ENCODE measurements at places on chromosomes 12 and 14.

GRCh38 chr12:105705765-105706164 lies 375.3 kb downstream of the C12orf75 start:
- DNase-seq = peak; percentile 69

GRCh38 chr12:97097734-97098133 lies 190.7 kb downstream of the NEDD1 start:
- DNase-seq = no peak

DNA sequence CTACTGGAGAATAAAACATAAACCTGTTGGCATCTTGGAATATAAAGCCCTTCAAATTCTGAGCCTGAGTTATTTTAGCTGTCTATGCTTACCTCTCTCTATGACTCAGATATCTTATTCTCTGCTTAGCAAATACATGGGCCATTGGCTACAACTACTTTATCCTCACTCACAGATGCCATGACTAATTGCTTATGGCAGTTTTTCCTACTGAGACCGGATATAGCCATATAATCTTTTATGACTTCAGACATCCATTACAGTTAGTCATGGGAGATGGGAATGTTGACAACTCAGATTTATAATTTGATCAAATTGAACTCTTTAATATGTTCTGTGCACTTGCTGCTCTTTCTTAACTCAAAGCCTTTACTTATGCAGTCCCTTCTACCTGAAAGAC lies 502.4 kb upstream of the ATP2B1 start:
- peak; percentile 67 for DNase-seq

DNA sequence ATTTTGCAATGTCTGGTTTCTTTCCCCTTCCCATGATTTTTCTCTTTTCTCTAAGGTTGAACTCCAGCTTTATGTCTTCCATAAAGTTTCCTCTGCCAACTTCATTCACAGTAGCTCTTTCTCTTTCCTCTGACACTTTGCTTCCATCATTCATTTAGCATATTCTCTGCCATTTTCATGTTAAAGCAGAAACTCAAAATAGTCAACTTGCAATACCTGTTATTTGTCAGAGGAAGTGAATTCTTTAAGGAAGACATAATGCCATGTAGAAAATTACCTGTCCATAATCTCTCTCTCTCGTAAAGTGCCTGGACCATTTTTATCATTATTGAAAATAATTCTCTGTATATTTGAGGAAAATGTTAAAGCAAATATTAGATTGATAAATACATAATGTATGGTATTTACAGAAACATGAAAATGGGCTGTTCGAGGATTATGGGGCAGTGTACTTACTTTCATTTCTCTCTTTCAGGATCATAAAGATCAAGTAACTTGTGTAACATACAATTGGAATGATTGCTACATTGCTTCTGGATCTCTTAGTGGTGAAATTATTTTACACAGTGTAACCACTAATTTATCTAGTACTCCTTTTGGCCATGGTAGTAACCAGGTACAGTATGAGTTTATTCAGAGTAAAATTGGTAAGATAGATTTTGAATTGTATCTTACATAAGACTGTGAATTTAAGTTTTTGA lies 12.6 kb downstream of the NEDD1 start:
- no peak for DNase-seq

DNA sequence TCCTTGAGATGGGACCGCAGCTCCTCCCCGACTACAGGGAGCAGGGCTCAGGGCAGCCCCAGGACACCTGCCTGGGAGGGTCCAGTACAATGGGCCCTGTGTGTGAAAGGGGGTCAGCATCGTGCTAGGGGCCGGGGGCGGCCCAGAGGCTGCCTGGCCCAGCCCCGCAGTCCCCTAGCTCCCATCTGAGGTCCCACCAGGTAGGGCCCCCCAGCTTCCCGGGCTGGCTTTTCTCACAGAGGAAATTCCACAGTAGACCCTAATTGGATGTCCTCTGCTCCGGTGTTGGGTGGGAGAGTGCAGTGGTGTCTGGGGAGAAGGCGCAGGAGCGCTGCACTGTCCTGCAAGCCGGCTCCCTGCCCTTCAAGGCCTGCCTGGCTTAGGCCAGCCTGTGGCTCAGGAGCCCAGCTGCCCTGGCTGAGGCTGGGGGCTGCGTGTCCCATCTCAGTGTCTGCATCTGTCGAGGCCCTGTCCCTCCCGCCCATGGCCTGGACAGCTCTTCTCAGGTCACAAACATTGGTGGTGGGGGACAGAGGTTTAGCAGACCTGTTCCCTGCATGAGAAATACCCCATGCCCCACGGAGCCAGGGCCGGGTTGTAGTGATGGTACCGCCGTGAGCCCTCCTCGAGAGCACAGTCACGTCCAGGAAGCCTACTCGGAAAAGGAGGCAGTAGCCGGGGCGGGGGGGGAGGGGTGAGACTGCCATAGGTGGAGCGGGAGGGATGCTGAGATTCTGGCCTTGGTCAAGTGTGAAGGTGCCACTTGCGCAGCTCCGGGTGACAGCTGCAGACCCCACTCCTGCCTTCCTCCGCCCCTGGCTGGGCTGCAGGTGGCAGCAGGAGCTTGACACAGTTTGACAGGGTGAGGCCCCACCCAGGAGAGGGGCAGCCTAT lies 11.6 kb downstream of the HIP1R start:
- DNase-seq = no peak

DNA sequence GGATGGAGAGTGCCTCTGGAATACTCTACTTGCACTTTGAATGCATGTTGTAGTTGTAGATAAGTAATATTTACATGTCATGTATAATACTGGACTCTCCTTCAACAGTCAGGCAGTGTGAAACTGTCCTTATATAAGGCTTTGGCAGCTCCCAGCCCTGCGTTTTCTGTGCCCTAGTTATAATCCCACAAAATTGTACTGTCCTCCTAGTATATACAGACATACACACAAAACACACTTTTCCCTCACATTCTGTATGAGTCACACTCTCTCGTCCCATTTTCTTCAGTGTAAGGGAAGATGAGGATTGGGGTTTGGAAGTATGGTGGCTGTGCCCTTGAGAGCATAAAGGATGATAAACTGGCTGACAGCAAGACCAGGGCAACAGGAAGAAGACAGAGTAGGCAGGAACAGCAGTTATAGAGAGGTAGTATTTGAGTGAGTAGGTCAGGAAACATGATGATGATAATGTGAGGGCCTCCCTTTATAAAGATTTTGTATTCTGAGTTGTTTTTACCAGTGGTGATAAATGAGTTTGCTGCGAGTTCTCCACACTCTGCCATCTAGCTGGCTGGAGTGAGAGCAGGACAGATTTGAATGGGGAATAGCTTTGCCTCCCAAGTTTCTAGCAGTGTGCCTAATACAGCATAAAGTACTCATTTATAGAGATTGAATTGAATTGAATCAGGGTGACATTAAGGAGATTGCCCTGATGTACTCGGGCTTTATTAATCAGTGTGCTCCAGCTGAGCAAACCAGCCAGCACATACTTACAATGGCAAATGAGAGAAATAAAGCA lies 5.0 kb downstream of the CREBL2 start:
- no peak for DNase-seq

DNA sequence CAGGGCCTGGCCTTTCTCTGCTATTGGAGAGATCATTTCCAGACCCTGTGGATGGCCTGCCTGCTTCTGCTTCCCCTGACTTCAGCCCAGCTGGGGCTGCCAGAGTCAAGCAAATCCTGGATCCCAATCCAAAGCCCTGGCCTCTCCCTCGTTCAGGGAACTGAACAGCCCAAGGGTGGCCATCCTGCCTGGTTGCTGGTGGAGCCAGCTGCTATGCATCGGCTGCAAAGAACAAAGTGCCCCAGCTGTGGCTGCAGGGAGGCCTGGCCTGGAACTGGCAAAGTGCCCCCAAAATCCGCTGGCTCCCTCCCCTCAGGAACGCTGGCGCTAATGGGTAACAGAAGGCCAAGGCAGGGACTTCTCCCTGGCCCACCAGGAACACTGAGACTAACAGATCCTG lies 56.4 kb downstream of the LRRC74A start:
- DNase-seq = no peak

DNA sequence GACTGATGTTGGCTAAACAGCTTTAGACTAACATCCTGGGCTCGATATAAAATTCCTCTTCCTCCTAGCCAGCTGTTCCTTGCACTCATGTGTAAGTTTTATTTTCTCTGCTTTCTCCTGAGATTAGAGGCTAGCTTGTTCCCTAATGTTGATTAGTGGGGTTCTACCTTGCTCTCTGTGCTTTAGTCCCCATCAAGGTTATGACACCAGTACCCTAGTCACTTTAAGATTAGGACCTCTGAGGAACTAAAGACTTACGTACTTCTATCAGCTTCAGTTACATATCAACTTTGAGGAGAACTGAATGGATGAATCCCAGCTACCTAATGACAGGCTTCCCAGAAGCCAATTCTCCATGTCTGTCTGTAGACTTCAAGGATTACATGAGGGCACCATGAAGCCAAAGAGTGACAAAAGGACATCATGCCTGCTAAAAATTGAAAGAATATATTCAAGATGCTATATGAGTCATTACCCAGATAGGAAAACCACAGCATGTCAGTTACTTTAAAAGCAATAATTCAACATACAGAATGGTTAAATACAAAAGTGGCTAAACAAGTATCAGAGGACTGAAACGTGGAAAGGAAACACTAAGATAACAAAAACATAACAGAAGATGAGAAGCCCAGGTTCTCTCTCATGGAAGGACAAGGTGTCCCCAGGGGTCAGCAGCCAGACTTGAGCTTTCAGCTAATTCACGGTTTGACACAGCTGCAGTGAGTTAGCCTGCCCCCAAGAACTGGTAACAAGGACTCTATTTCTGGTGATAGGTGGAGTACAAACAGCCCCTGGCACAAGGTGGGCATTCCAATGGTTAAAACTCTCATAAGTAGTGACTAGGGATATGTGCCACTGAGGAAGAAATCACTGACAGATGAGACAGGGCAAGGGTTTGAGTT lies 20.4 kb downstream of the ADAM20 start:
- DNase-seq = no peak

DNA sequence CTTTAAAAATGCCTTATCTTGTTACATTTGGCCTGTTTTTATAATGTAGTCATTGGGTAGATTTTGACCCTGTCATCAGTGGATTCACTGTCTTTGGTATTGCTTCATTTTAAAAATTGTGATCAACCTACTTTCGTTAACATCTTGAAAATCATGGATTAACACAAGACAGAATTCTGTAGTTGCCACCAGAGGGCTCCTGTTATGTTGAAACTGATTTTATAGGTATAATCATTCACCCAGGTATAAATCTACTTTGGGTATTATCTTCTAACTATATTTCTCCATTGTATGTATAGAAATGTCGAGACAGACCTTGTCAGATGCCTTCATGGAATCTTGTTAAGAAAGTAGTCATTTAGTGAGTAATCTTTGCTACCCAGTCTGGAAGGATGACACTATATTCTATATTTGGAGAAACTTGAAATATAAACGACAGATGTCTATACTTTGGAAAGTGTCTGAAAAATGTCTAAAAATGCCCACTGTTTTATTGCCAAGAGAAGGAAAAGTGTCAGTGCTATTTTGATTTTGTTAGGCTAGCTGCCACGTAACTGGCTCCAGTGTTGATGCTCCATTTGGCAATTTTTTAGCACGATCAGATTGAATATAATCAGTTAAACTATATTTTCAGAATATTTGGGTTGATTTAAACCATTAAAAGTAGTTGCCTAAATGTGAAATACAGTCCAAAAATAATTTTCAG lies 129.4 kb downstream of the PELI2 start:
- DNase-seq = peak; percentile 13

DNA sequence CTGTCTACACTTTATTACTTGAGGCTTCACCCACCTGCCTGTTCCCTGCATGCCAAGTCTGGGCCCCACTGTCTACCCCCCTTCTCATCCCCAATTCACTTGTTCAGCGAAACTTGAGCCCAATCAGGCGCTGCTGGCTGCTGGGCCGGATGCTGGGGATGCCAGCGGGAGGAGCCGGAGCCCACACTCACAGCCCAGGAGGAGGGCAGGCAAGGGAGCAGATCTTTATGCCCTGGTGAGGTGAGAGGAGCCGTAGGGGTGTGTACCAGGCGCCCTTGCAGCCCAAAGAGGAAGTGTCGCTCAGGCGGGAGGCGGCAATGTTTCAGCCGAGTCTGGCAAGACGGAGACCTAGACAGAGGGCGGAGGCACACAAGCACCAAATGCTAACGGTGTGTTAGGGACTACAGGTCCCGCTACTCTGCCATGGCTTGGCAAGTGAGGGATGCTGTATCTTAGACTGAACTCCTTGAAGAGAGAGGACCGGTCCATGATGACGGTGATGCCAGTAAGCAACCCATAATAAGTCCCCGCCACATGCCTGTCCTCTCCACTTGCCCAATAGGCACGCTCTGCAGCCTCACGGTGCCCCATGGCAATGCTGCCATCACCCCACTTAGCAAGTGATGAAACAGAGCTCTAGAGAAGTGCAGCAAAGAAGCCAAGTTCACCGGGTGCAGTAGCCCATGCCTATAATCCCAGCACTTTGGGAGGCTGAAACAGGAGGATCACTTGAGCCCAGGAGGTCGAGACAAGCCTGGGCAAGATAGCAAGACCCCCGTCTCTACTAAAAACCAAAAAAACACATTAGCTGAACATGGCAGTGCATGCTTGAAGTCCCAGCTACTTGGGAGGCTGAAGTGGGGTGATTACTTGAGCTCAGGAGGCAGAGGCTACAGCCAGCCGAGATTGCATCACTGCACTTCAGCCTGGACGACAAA lies 41.6 kb downstream of the LRRC74A start:
- DNase-seq = no peak

- DNase-seq = peak; percentile 85
These were observed 32.0 kb upstream of the CDKN3 start for GRCh38 chr14:54364555-54365415.

DNA sequence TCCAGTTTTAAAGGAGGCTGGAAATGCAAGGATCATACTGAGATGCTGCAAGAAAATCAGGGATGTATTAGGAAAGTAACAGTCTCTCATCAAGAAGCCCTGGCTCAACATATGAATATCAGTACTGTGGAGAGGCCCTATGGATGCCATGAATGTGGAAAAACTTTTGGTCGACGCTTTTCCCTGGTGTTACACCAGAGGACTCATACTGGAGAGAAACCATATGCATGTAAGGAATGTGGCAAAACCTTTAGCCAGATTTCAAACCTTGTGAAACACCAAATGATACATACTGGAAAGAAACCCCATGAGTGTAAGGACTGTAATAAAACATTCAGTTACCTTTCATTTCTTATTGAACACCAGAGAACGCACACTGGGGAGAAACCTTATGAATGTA lies 24.5 kb downstream of the ZNF891 start:
- DNase-seq = no peak

DNA sequence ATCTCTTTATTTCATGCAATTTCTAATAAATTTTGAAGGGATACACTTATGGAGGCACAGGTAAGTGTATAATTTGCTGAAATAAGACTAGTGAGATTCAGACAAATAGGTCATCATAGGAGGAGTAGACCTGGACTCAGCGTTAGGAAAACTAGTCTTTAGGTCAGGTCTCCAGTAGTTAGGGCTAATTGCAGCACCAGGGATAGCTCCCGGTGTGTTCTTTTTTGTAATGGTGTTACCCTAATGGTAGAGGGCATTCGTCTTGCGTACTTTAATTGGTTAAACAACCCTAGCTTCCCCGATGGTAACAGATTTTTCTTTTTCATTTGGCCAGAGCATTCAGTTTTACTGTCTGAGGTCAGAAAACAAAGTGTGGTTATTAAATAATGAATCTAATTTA lies 64.9 kb downstream of the ARID2 start:
- no peak for DNase-seq

GRCh38 chr12:89386138-89386537 lies 33.8 kb upstream of the DUSP6 start:
- DNase-seq = no peak
